Activated naive CD4-positive, alpha-beta T cell treated with anti-CD3 and anti-CD28 coated beads for 36 hours (primary cell): ENCODE measurements at places on chromosomes 1 and 21.

GRCh38 chr1:197606168-197606845 lies 169.0 kb downstream of the DENND1B start:
- DNase-seq, result no peak

- no peak for DNase-seq
Measured at GRCh38 chr1:70587872-70588366, 176.9 kb downstream of the CTH start.

GRCh38 chr21:42850866-42851391 lies 28.4 kb downstream of the WDR4 start:
- DNase-seq, result peak; percentile 27

GRCh38 chr1:7209336-7209735 lies 424.1 kb downstream of the CAMTA1 start:
- no peak for DNase-seq

GRCh38 chr1:6683434-6683833 lies 18.2 kb downstream of the DNAJC11 start:
- DNase-seq, result no peak

DNA sequence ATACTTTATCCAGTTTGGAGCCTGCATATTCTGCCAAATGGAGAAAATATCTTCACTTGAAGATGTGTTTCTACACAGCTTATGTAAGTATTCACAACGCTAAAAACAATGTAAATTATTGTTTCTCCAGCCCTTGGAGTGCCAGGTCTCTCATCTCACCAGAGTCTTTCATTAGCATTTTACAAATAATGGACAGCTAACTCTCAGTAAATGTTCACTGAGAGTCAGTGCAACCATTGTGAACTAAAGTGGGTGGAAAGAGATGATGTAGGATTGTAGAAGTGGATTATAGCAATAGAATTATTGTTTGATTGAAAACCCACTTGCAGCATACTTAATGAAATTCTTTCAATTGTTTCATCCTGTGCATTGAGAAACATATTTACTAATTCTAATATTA lies 8.3 kb upstream of the FAM177B start:
- no peak for DNase-seq

DNA sequence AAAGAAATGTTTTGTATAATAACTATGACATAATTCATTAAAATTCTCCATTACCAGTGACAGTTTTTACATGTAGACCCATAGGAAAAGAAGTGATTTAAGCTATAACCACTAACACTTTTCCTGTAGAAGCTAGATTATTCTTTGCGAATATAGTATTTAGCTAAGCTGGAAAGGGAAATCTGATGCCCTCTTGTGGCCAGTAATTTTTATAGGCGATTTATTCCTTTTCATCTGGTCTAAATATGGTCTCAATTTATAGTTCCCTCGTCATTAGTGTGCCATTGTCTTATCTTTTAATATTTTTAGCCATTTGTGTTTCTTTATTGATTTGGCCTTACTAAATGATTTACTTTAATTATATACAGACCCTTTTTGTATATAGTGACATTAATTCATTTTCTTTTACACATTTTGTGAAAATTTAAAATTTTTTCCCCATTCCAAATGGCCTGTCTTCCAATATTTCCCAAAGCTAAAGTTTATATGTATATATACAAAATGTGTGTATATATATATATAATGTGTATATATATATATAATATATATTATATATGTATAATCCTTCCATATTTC lies 26.7 kb downstream of the BTG3 start:
- DNase-seq, result no peak

- DNase-seq, result no peak
Measured at GRCh38 chr1:39048745-39049370, 22.7 kb downstream of the NDUFS5 start.

DNA sequence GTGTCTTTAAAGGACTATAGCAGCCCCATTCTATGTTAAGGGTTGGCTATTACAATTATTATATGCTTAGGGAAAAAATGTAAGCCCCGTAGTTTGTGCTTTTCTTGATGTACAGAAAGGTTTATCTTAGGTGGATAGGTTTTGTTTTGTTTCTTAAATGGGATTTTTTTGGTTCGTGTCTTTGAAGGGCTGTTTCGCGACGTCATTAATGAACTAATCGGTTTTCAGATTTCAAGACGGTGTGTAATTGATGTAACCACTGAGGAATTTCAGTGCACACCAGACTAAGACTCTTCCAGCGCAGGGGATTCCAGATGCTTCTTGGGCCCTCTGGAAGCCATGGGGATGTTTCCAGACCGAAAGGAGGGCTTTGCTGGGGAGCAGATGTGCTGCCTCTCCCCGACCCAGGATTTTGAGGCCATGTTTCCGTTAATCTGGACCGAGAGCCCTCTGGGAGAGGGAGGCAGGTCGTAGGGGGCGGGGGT lies 4.8 kb upstream of the SIM2 start:
- DNase-seq, result no peak

- DNase-seq, result no peak
Measured at GRCh38 chr1:50822035-50822776, 137.9 kb downstream of the FAF1 start.

DNA sequence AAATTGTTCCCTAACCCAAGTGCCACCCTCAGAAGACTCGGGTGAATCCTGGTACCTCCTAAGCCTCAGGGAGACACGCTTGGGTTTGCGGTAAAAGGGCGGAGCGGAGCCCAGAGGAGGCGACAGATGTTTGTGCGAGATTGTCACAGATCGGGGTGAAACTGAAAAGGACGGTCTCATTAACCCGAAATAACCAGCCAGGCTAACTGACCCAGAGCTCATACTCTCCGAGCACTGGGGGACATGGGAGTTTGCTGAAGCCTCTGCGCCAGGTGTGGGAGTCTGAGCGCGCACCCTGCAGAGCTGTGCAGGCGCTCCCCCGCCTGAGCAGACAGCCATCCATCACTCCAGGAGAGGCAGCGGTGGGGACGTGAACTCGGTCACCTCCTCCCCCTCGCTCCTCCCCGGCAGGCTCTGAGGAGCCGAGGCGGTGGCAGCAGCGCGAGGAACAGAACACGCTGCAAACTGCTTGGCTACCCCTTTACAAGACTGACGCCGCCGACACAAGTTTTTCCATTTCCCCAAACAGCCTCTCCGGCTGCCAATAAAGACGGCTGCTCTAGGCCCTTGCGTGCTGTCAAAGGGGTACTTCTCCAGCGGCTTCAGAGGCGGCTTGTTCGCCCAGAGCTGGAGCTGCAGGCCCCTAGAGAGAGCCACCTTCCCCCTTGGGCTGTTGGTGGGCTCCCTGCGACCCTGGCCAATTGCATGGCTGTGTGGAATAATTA lies 43.5 kb downstream of the RRAGC start:
- peak; percentile 12 for DNase-seq

DNA sequence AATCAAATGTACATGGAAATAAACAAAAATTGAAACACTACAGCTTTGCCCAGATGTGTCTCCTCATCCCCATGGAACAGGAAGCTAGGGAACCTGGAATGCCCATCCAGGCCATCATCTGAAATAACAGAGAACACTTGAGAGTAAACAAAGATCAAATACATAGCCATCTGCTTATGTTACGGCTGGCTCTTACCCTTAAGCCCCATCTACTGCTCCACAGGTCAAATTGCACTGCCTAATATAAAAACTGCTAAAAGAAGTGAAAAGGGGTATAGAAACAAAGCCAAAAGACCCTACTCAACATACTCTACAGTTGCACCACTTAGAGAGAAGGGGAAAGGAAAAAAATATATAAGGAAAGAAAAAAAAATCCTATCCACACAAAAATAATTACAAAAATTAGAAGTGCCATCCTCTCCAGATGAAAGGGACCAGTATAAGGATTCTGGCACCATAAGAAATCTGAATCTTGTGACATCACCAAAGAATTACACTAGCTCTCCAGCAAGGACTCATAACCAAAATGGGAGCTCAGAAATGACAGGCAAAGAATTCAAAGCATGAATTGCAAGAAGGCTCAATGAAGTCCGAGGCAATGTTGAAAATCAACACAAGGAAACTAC lies 26.9 kb downstream of the OR6Y1 start:
- DNase-seq, result no peak

- peak; percentile 68 for DNase-seq
Measured at GRCh38 chr1:116763787-116764465, 9.7 kb downstream of the CD2 start.

GRCh38 chr21:26710155-26710554 lies 135.1 kb downstream of the ADAMTS1 start:
- no peak for DNase-seq

- DNase-seq, result no peak
Measured at GRCh38 chr1:198686069-198686728, 47.4 kb downstream of the PTPRC start.

DNA sequence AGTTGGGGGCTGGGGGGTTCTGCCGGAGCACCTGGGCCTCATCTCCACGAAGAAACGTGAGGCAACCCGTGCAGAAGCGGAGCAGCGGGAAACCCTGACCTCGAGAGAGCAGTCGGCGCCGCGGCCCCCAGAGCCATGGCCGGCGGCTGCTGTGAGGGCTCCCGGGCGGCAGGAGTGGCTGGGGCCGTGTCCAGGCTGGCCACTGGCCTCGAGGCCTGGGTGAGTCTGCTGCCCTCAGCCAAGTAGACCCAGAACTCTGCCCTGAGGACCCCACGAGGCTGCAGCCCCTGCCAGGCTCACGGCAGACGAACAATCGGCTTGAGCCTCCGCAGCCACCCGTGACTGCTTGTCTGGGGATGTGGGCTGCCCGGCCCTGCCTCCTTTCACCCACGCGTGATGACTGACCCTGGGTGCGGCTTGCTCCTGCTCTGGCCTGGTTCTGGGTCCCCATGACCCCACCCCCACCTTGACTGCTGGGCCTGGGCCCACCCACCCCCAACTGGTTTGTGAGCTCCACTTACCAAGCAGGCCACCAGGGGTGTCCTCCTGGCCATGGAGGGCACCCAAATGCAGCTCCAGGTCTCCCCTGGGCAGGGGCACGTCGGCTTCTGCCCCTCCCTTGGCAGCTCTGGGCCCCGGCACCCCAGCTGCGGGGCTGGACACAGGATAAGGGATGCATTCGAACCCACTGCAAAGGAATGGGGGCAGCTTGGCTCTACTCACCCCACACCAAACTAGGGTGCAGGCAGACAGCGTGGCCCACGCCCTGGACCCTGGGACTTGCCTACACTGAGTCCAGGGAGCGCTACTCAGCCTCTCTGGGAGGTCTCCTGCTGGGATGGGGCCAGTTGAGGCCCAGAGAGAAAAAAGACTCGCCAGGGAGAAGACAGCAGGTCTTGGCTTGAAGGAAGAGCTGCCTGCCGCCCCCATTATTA lies 34.2 kb downstream of the MORN1 start:
- no peak for DNase-seq
